H1 (cell line): ENCODE measurements at places on chromosomes 12 and 14. TPM values are rescaled to one million over a fixed set of nuclear protein-coding genes. Genes with fewer than 3 reads are reported as not detected.

DNA sequence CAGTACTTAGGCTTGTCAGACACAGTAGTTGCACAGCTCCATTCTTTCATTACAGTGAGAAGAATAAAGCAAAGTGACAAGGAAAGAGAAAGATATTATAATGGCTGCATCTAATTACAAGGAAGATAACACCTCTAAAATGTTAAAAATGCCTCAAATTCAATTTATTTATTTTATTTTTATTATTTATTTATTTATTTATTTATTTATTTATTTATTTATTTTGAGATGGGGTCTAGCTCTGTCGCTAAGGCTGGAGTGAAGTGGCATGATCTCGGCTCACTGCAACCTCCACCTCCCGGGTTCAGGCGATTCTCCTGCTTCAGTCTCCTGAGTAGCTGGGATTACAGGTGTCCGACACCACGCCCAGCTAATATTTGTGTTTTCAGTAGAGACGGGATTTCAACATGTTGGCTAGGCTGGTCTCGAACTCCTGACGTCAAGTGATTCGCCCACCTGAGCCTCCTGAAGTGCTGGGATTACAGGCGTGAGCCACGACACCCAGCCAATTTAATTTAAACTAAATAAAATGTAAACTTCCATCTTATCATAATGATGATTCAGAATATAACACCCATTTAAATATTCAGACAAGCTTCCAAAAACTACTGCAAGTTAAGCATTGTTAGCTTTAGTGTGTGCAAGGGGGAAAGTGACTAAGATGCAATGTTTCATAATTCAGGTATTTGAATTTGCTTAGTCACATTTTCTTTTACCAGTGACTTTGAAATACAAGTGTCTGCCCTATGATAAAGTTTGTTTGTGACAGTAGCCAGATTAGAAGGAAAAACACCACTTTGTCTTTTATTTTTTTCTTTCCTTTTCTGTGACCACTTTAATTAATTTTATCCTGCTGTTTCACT lies 2.4 kb upstream of the CFAP54 start:
- no peak for DNase-seq
- no peaks in the 10 kb centered on the region; the same call in 1 of the 2 replicates for H3K4me1 ChIP-seq
- no peak overlapping the region for H3K27ac ChIP-seq
- H3K36me3 ChIP-seq: no peaks in the 10 kb centered on the region
- H3K4me3 ChIP-seq: no peak overlapping the region

GRCh38 chr14:54778618-54779345 lies 123.8 kb downstream of the GCH1 start:
- no peaks in the 10 kb centered on the region for H3K36me3 ChIP-seq
- no peaks in the 10 kb centered on the region for H3K4me1 ChIP-seq
- no peak overlapping the region for H3K4me3 ChIP-seq
- no peak overlapping the region for H3K27ac ChIP-seq
- no peaks in the 10 kb centered on the region for H3K27me3 ChIP-seq

DNA sequence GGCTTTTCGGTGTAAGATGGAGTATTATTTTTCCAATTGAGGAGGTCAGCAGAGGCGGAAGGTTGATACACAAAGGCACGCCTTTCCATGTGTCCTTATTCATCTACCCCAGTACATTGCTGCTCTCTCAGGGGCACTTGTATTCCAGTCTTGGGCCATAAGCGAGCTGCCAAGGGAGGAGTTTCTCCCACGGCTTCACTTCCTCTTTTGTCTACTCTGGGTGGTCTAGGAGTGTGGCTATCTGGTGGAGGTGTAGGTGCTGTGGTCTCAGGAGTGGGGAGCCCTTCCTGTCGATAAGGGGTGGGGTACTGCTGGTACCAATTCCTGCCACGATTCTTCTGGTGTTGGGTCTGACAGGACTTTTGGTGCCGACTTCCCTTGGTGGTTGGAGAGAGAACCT lies 73.4 kb downstream of the GAS2L3 start:
- H3K4me1 ChIP-seq: no peaks in the 10 kb centered on the region
- no peaks in the 10 kb centered on the region for H3K27me3 ChIP-seq
- no peak overlapping the region for H3K4me3 ChIP-seq
- no peak for DNase-seq

GRCh38 chr12:48169011-48169410 lies 11.7 kb upstream of the ASB8 start:
- no peak for DNase-seq
- H3K36me3 ChIP-seq: no peaks in the 10 kb centered on the region
- H3K27me3 ChIP-seq: no peaks in the 10 kb centered on the region
- H3K4me3 ChIP-seq: no peak overlapping the region

- peaks cover 25% of the 10 kb centered on the region for H3K27me3 ChIP-seq
- no peak overlapping the region for H3K4me3 ChIP-seq
- peaks cover 20% of the 10 kb centered on the region for H3K4me1 ChIP-seq
- no peak overlapping the region for H3K27ac ChIP-seq
- no peaks in the 10 kb centered on the region for H3K36me3 ChIP-seq
Measured at GRCh38 chr12:53100466-53101151, 2.7 kb upstream of the SOAT2 start.

GRCh38 chr14:106051796-106052195 lies 525.4 kb downstream of the TMEM121 start:
- H3K27me3 ChIP-seq: no peaks in the 10 kb centered on the region
- no peaks in the 10 kb centered on the region for H3K4me1 ChIP-seq
- no peak overlapping the region for H3K4me3 ChIP-seq

DNA sequence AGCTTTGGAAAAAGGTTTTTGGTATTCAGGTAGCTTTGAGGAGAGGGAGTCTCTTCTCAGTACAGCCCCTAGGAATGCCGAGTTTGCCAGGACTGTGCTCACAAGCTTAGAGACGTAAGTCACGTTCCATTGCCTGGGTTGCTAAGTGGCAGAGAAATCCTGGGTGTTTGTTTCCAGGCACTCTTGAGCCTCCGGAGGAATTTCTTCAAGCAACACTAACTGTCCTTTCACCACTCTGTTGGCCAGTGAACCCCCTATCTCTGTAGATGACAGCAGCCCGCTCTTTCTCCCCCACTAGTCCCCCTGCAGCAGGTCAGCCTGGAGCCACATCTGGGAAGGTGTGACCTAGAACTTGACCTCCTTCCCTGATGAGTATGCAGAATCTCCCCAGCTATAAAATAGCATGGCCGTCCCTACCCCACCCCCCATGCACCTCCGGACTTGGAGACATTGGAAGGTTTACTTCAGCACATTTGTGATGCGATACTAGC lies 162.7 kb downstream of the ZFP36L1 start:
- H3K27ac ChIP-seq: no peak overlapping the region
- H3K27me3 ChIP-seq: no peaks in the 10 kb centered on the region
- no peak for DNase-seq
- H3K4me3 ChIP-seq: no peak overlapping the region

- no peaks in the 10 kb centered on the region for H3K36me3 ChIP-seq
- no peak overlapping the region for H3K27ac ChIP-seq
- no peaks in the 10 kb centered on the region for H3K27me3 ChIP-seq
- no peak for DNase-seq
- H3K4me1 ChIP-seq: no peaks in the 10 kb centered on the region
Measured at GRCh38 chr14:58697266-58697929, 59.6 kb downstream of the DACT1 start.

DNA sequence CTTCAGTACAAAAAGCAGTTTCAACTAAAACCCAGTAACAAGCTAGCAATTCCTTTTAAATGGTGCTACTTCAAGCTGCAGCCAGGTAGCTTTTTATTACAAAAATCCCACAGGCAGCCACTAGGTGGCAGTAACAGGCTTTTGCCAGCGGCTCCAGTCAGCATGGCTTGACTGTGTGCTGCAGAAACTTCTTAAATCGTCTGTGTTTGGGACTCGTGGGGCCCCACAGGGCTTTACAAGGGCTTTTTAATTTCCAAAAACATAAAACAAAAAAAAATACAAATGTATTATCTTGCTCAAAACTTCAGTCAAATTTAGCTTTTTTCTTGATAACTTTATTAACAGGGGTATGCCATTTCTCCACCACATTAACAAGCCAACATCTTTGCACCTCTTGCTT lies 3.6 kb upstream of the CLEC4E start:
- no peak overlapping the region for H3K27ac ChIP-seq
- no peaks in the 10 kb centered on the region for H3K27me3 ChIP-seq
- no peaks in the 10 kb centered on the region for H3K36me3 ChIP-seq
- DNase-seq: peak; percentile 87

The FAM90A1 gene
- 0.13 TPM in 1 of 2 replicates, not detected in the other for total RNA-seq

The SRGAP1 gene
- total RNA-seq: 5.5 and 7.3 TPM in 2 replicates
